ENCODE measurements at places on chromosomes 5 and 9.

GRCh38 chr9:121638901-121639592 lies 12.4 kb upstream of the DAB2IP start:
- DNase-seq, result no peak

DNA sequence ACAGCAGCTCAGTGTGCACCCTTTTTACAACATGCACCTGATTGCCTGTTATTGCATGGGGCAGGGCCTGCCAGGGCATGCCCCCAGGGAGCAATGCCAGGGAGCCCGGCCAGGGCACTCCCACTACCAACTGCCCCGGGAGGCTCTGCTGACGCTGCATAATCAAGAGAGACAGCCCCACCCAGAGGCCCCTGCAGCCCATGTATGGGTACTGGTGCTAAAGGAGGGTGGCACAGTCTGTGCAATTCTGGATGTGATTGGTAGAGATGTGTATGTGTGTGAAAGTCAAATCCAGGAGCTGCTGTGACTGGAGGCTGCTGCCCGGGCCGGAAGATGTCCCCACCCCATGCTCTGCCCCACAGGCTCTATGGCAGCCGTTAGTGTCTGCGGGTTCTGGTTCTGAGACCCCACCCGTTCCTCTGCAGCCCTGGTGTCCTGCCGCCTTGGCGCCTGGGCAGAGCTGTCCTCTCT lies 3.9 kb upstream of the NEURL1B start:
- DNase-seq, result no peak

DNA sequence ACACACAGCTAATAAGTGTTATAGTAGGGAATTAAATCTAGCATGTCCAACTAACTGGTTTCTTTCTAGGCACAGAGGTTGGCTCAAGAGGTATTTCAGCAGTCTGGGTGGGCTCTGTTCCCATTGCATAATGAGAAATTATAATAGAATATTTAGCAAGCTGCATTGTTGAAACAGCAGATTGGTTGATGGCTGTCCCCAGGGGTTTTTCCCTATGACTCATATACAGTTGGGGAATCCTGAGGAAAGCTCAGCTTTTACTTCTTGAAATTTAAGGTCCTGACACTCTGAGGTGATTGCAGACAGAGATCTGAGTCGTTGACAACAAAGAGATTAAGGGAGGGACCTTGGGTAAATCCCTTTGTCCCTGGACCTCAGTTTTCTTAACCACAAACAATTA lies 38.3 kb upstream of the TNFSF8 start:
- DNase-seq, result no peak

GRCh38 chr9:38041564-38042243 lies 27.3 kb downstream of the SHB start:
- no peak for DNase-seq

DNA sequence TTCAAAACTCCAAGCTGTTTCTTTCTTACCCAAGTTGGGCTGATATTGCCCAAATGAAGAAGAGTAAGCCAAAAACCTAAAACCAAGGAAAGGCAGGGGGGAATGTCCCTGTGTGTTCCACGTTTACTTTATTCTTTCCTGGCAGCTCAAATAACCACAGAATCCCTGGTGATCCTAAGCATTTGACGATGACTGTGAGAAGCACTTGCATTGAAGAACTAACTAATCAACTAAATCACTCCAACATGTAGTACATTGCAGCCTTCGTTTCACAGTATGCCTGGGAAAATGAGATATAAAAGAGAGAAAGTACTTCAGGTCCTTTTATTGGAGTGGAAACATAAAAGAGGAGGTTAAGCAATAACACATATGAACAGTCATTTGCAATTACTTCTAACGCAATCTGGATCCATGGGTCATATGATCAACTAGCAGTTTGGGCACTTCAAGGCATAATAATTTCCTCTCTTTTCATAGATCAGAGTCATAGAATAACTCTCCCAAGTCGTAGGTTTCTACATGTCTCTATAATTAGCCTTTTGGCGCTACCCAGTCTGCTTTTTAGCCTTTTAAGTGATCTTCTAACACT lies 338.4 kb downstream of the TMEM167A start:
- DNase-seq, result no peak

GRCh38 chr5:11791792-11792191 lies 112.5 kb downstream of the CTNND2 start:
- no peak for DNase-seq
